Left kidney (tissue), 8 donors: ENCODE measurements at places on chromosomes 6 and 20.

GRCh38 chr6:111338843-111339242 is 144.2 kb downstream of the REV3L start:
- DNase-seq = no peak

- DNase-seq = no peak
Measured at GRCh38 chr6:129903082-129903481, 42.0 kb upstream of the TMEM244 start.

GRCh38 chr6:3956054-3956453 is 106.9 kb downstream of the FAM50B start:
- DNase-seq = no peak

GRCh38 chr20:51680067-51680749 is 88.0 kb downstream of the ATP9A start:
- DNase-seq = no peak

GRCh38 chr20:48823960-48824498 is 3.8 kb downstream of the PREX1 start:
- no peak for DNase-seq

DNA sequence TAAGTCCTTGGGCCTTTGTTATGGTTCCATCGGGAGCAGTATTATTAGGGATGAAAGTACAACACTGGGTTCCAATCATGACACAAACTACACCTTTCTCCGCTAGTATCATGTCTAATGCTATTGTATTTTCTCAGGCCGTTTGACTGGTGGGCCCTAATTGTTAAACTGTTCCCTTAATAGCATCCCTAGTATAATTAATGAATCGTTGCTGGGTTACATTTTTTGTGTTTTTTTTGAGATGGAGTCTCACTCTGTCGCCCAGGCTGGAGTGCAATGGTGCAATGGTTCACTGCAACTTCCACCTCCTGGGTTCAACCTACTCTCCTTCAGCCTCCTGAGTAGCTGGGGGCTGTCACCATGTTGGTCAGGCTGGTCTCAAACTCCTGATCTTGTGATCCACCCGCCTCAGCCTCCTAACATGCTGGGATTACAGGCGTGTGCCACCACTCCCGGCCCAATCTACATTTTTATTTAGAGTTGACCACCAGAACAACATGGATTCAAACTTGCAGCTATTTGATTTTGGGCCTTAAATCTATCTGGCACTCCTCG is 4.1 kb upstream of the ZNFX1 start:
- DNase-seq = no peak

GRCh38 chr6:163354761-163355425 is 59.6 kb upstream of the QKI start:
- DNase-seq = no peak

DNA sequence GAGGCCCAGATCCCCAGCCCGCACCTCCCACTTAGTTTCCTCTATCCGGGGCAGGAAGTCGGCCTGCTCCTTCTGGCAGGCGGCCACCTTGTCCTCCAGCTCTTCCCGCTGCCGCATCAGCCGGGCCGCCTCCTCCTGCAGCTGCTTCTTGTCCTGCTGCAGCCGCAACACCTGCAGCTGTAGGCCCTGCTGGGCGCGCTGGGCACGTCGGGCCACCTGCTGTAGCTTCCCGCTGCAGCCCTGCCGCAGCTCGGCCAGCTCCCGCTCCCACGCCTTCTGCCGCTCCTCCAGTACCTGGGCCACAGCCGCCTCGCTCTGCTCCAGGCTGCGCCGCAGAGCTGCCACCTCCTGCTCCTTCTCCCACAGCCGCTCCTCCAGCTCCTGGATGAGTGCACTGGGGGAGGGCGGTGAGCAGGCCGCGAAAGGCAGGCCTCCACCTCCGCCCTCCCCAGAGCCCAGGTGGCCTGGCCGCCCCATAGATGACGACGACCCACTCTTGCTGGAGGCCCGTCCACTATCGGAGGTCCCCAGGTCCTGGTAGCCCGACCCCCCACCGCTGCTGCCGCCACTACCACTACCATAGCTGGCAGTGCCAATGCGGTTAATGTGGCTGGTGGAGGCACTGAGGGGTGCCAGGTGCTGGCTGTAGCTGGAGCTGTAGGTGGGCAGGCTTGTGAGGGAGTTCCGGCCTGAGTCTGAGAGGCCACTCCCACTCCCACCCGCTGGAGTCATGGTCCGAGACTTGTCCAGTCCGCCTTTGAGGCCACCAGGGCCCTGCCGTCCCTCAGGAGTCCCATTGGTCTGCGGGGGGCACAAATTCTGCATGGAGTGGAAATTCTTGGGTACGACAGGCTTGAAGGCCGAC is 6.0 kb upstream of the FASTKD5 start:
- no peak for DNase-seq

DNA sequence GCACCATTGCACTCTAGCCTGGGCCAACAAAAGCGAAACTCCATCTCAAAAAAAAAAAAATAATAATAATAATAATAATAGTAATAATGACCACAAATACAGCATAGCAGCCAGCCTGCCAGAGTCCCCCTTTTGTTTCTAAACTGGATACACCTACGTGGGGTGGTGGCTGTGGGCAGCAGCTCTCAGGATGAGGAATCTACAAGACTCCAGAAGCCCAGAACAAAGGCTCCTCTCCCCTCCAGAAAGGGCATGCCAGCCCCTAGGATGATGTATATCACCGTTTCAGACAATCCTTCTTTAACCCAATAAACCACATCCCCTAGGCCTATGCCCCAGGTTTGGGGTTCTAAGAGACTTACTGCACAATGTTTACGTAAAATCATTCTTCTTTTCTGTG is 155.9 kb downstream of the QRSL1 start:
- no peak for DNase-seq

DNA sequence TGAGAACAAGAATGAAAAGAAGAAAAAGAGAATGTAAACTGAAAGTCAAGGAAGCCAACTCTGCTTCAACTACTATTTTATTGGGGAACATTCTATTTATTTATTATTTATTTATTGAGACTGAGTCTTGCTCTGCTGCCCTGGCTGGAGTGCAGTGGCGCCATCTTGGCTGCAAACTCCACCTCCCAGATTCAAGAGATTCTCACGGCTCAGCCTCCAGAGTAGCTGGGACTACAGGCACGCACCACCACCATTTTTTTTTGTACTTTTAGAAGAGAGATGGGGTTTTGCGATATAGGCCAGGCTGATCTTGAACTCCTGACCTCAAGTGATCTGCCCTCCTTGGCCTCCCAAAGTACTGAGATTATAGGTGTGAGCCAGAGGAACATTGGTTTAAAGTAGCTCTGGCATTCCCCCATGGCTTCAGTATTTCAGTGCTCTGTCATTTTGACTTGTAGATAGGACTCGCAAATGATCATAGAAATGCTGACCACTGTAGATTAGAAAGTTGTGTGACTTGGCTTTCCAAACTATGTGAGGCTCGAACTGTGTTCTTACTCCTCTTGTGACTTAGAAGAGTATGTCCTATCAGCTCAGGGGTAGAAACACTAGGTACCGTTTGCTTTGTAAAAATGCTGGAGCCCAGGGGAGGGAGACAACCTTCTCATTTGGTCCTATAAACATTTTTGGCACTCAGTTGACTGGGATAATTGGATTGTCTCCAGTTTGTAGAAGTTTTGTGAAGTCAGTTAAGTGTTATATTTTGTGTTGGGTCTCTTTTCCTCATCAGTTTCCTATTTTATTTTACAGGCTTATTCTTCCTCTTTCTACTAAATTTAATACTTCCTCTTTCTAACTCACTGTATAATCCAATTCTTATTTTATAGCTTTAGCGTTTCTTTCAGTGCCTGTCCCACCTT is 544.9 kb upstream of the CITED2 start:
- DNase-seq = no peak

DNA sequence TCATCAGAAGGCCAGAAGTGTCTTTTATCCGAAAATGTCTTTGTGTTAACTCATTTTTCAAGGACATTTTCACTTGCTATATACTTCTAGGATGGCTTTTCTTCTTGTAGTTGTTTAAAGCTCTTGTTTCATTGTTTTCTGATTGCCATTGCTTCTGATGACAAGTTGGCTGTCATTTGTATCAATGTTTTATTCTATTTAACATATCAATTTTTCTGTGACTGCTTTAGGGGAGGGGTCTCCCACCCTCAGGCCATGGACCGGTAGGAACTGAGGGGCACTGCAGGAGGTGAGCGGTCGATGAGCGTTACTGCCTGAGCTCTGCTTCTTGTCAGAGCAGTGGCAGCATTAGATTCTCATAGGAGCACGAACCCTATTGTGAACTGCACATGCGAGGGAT is 65.8 kb downstream of the AK9 start:
- no peak for DNase-seq

- no peak for DNase-seq
Measured at GRCh38 chr20:34571753-34572152, 13.2 kb downstream of the MAP1LC3A start.

GRCh38 chr20:42706759-42707158 is 482.9 kb downstream of the PTPRT start:
- DNase-seq = no peak

- DNase-seq = no peak
Measured at GRCh38 chr20:62739581-62740285, 31.1 kb downstream of the NTSR1 start.

DNA sequence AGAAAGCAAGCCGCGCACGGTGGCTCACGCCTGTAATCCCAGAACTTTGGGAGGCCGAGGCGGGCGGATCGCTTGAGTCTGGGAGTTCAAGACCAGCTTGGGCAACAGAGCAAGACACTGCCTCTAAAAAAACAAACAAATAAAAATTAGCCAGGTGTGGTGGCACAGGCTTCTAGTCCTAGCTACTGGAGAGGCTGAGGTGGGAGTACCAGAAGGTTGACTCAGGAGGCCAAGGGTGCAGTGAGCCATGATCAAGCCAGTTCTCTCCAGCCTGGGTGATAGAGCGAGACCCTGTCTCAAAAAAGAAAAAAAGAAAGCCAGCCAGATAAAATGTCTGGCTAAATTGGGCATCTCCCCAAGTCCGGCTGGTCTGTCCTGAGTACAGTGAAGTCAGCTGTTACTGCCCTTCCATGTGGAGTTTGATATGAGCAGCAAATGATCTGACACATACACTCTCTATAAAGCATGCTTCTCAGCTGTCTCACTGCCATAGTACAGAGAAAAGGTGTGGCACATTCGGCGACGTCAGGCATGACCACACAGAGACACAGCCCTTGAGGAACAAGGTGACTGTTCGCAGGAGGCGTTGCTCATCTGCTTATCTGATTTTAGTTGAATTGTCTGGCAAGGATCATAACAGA is 13.0 kb downstream of the CD83 start:
- peak; percentile 32 for DNase-seq

DNA sequence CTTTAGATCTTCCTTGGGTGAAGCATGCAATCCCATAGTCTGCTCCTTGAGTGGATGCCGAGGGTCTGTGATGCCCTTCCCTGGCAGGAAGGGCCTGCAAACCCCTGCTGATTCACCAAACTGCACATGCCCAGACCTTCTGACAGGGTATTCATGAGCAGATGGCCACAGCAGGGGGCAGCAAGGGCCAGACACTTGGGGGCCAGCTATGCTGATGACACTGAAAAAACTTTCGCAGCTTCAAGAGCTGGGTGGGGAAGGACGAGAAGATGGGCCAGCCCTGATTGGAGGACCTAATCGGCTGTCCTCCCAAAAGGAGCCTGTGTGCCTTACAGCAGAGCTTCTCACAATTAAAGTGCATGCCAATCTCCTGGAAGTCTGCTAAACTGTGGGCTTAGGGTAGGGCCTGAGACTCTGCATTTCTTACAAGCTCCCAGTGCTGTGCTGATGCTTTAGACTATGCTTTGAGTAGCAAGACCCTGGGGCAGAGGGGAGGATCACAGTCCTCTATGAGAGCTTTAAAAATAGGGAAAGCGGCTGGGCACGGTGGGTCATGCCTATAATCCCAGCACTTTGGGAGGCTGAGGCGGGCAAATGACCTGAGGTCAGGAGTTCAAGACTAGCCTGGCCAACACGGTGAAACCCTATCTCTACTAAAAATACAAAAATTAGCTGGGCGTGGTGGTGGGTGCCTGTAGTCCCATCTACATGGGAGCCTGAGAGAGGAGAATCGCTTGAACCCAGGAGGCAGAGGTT is 15.2 kb upstream of the GDAP1L1 start:
- no peak for DNase-seq

DNA sequence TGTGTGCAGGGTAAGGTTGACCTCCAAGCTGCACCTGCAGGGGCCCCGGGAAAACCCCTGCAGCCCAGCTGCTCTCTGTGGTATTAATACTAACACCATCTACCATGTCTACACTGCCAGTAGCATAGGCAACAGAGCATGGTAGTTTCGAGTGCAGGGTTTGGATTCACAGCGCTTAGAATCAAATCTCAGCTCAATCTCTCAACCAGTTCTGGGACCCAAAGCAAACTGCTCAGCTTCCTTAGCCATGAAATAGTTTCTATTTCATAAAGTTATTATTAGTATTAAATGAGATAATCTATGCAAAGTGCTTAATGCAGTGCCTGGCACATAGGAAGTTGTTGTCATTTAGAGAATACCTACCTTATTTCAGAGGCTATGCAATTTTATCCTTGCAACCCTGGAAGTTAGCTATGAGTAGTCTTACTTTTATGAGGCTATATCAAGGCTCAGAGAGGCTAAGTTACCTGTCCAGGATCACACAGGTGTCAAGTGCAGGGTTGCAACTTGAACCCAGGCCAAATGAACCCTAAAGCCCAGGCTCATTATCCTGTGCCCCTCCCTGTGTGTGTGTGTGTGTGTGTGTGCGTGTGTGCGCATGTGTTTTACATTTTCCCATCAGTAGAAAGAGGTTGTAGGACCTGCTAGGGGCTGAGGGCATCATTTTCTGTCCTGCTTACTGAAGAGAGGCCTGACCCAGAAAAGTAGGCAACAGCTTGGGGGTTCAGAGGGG is 27.6 kb upstream of the MRPS18A start:
- DNase-seq = no peak

GRCh38 chr6:109979033-109979921 is 1.2 kb downstream of the GPR6 start:
- no peak for DNase-seq

GRCh38 chr6:89954721-89955148 is 60.5 kb downstream of the GJA10 start:
- DNase-seq = no peak

DNA sequence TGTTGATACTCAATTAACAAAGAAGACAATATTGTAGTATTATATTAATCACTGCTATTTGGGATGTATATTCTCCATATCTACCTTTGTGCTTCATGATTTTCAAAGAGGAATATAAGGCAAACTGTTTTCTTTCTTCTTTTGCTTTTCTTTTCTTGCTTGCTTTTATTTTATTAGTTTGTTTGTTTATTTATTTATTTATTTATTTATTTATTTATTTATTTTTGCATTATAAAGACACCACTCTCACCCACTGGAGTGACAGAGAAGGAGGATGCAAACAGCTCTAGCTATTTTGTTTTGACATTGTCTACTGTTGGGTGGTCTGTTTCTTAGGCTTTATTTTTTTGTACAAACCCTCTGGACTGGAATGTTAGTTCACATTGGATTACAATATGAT is 1352.7 kb downstream of the HACE1 start:
- no peak for DNase-seq
